ENCODE measurements at places on chromosomes 12 and 14.

GRCh38 chr12:47270782-47271664, 191.3 kb upstream of the AMIGO2 start:
- DNase-seq: no peak

DNA sequence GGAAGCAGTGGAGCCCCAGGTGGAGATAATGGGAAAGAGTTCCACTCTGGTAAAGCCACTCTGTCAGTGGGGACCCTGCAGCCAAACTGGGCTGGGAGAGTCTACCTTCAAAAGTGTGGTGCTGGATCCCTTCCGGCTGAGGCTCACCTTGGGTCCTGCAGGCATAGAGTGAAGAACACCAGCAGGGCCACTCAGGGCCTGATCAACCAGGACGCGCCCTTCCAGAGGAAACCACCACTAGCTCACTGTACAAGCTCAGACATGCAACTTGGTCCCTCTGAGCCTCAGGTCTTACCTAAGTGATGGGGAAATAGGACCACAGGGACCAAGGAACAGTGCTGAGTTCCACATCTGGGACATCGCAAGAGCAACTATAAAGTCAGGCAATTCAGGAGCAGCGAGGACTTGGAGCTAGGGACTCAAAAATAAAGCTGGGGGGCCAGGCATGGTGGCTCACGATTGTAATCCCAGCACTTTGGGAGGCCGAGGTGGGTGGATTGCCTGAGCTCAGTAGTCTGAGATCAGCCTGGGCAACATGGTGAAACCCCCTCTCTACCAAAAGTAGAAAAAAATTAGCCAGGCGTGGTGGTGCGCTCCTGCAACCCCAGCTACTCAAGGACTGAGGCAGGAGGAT, 5.9 kb upstream of the PRPH start:
- DNase-seq: no peak

GRCh38 chr14:76057914-76058313, 72.4 kb downstream of the IFT43 start:
- DNase-seq: no peak

DNA sequence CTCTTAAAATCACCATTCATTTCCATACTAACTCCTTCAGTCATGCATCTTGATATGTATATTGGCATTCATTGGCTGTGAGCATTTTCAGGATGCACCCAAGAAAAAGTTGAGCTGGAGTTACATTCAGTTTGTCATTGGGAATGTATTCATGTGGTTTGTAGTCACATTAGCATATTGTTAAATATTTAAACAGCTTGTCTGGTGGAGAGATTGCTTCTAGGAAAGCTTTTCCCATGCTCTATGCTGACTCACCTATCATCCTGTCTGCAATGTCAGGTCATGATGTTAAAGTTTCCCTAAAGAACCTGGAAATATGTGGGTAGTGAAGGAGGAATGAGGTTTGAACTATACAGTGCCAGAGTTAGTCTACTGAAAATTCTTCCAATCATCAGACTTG, 583.6 kb downstream of the GALC start:
- no peak for DNase-seq
